ENCODE measurements at places on chromosomes 11 and 22. TPM values are rescaled to one million over a fixed set of nuclear protein-coding genes. Genes with fewer than 3 reads are reported as not detected.

Gene MOV10L1
- total RNA-seq, result 0.21 TPM

Gene NLRP14
- total RNA-seq, result not detected

Gene LGR4
- 16.2 TPM for total RNA-seq

Gene SCT
- total RNA-seq, result not detected

Gene BDNF
- 4.8 TPM for total RNA-seq

Gene LRP4
- 9.9 TPM for total RNA-seq

Gene FOXRED1
- 26.3 TPM for total RNA-seq

Gene TEX54
- total RNA-seq, result not detected

Gene TBX10
- total RNA-seq, result not detected

Gene SLC35E4
- 14.9 TPM for total RNA-seq

Gene DMC1
- total RNA-seq, result 0.75 TPM

Gene ASCL2
- total RNA-seq, result not detected

Gene UBE4A
- 49.3 TPM for total RNA-seq

Gene MISFA
- total RNA-seq, result not detected

Gene APOC3
- not detected for total RNA-seq

Gene VSTM5
- 0.27 TPM for total RNA-seq

Gene MYRF
- total RNA-seq, result 16.6 TPM

Gene IGF2
- 8.7 TPM for total RNA-seq

Gene HBG2
- total RNA-seq, result not detected

Gene GGT5
- 4.2 TPM for total RNA-seq

Gene OR51G2
- total RNA-seq, result not detected

Gene OR10A2
- total RNA-seq, result not detected

Gene ZBED5
- total RNA-seq, result 31.0 TPM

Gene SYT7
- total RNA-seq, result 15.9 TPM

Gene HARBI1
- total RNA-seq, result 8.0 TPM

Gene SERPING1
- total RNA-seq, result 18.2 TPM

Gene ATXN10
- total RNA-seq, result 107 TPM

Gene FBLN1
- total RNA-seq, result 29.0 TPM

Gene ZNF215
- total RNA-seq, result 1.5 TPM

Gene LMF2
- total RNA-seq, result 48.3 TPM

Gene IL17REL
- not detected for total RNA-seq

Gene FGF4
- total RNA-seq, result not detected

Gene CCDC89
- 2.0 TPM for total RNA-seq

Gene KIAA0930
- total RNA-seq, result 61.1 TPM

Gene UCP3
- 1.6 TPM for total RNA-seq

Gene CRYBB2
- total RNA-seq, result not detected

Gene CTSC
- total RNA-seq, result 109 TPM

Gene AIFM3
- total RNA-seq, result 1.5 TPM

Gene THY1
- 9.7 TPM for total RNA-seq

Gene SCUBE1
- 0.82 TPM for total RNA-seq

Gene PTGDR2
- total RNA-seq, result not detected

Gene OR8A1
- not detected for total RNA-seq

Gene INSC
- 0.27 TPM for total RNA-seq

Gene LMNTD2
- total RNA-seq, result 4.7 TPM
